ENCODE measurements at places on chromosomes 1 and 21.

DNA sequence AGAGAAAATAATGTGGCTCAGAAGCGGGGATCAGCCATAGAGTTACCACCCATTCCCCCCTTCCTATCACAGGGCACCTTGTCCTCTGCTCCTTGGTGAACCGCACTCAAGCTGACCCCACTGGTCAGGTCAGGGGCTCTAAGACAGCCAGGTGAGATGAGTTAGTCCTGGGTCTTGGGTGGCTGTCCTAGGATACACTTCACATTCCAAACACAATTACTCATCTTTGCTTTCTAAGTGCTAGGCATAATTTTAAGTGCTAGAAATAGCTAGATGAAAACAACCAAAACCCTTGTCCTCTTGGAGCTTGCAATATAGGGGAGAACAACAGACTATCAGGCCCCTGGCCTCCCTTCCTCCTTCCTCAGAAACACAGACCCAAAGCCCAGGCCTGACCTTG is 7.8 kb upstream of the MUTYH start:
- DNase-seq = no peak

- no peak for DNase-seq
Observed at GRCh38 chr1:173427146-173428054, 49.7 kb upstream of the PRDX6 start.

GRCh38 chr1:66503841-66504470 is 30.0 kb upstream of the SGIP1 start:
- no peak for DNase-seq

GRCh38 chr1:115238336-115239147 is 99.5 kb downstream of the NGF start:
- DNase-seq = no peak

GRCh38 chr1:16178596-16179497 is 23.0 kb upstream of the EPHA2 start:
- DNase-seq = no peak

DNA sequence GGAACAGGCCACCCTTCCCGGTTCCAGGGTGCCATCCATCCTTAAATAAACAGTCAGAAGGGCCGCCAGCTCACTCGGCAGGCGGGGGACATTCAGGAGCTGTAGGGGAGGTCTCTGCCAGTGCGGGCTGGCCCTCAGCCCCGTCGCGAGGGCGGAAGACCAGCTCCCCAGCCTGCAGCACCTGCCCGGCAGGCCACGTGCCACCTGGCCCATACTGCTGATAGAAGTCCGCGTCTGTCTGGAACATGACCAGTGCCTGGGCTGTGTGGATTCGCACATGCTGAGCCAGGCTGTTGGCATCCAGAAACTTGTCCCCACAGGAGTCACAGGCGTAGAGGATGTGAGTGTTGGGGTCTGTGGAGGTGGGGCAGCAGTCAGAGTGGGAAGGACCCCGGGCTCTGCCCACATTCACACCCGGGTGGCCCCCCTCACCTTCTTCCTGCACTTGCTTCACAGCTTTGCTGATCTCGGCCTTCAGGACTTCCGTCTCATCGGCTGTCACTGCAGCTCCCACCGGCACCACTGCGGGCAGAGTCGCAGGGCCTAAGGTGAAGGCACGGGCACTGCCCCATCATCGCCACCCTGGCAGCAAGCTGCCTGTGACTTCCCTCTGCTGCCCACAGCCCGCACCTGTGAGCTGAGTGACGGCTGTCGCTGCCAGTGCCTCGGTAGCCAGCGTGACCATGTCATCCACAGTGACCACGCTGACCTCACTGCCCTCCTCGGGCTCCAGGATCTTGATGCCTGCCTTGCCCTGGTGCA is 33.8 kb downstream of the ZBTB17 start:
- DNase-seq = no peak

DNA sequence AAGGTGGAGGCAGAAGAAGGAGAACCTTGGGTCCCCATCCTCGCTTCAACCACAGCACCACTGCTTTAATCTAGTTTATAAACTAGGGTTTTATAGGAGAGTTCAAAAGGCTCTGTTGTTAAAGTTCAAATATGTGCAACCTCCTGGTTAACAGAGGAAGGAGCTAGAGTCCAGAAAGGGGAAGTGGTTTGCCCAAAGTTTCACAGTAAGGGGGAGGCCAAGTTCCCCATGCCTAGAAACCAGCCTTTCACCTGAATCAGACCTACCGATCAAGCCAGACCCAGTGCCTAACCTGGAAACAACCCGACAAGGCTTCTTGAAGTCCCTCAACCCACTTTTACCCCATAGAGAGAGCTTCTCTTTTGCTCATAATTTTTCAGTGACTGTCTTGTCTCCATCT is 106.5 kb downstream of the PLPP3 start:
- DNase-seq = no peak

DNA sequence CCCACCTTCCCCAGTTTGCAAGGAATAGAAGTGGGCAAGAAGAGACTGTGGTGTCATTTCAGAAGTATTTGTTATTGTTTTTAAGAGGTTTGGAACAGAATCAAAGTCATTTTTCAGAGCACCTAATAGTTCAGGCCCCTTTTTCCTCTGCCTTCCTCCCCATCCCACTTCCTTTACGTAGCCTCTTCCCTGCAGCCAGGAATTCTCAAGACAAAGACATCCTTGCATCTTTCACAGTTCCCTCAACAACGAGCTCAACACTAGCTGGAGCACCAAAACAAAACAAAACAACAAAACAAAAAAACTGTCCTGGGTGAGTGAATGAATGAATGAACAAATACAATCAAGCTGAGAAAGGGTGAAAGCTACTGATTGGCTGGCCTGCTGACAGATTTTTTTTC is 7.0 kb downstream of the PALMD start:
- DNase-seq = no peak

GRCh38 chr1:81174052-81174451 is 626.7 kb upstream of the ADGRL2 start:
- DNase-seq = no peak

GRCh38 chr1:17412093-17412870 is 27.2 kb downstream of the RCC2 start:
- DNase-seq = no peak

- DNase-seq = no peak
Observed at GRCh38 chr1:48643193-48643592, 133.5 kb downstream of the BEND5 start.

GRCh38 chr1:157595356-157595755 is 2.5 kb downstream of the FCRL4 start:
- DNase-seq = no peak

GRCh38 chr1:2921970-2922686 is 99.1 kb upstream of the ACTRT2 start:
- DNase-seq = no peak

- no peak for DNase-seq
Observed at GRCh38 chr21:30072496-30072895, 94.1 kb downstream of the CLDN17 start.

GRCh38 chr1:2049718-2050431 is at the start of gene PRKCZ:
Gene PRKCZ, plus strand, starts transcription at chr1:2050411. Its CDS starts 220 bp downstream, at chr1:2050631.
- peak; percentile 66 for DNase-seq

- DNase-seq = no peak
Observed at GRCh38 chr1:87834941-87835340, 506.3 kb downstream of the LMO4 start.

DNA sequence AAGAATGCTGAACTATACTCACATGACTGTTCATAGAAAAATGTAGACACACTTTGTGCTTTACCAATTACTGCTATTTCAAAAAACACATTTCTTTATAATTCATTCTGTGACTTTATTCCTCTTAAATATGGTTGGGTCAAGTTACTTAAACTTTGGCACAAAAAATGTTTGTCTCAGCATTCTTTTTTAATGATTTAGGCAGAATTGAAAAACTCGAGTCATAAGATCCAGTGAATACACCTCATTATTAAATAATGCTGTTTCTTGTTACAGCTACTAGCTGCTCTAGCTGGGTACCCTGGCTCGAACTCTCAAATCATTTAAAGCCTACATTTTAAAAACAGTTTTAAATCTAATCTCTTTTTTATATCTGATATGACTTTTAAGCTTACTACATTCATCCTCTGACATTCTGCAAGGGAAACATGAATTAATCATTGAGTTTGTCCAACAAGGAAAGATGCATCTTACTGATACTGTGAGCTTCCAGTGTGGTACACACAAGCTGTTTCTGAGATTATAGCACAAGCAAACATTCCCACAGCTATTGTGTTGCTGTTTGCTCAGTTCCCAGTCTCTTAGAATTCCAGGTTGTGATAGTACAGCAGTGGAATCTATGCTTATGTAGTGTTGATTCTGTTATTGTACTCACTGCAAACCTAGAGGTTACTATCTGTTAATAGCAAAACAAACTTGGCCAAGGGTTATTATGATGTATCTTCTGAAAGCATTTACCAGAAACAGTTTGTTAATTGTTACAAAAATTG is 746.5 kb downstream of the USP25 start:
- DNase-seq = no peak

DNA sequence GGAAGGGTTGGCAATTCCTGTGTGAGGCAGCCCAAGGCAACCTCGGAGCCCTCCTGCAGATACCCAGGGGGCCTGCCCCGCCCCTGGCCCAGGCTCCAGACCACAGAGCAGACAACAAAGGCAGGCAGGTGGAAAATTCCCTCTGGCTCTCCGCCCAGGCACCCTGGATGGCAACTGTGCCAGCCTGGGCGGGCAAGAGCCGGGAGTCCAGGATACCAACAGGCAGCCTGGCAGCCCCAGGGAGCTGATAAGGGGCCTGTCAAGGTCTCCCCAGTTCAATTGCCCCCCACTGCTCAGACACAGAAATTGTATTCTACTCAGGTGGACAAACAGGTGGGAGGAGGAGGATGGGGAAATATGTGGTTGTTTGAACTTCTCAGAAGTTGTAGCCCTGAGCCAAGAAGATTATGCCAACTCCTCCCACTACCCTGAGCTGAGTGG is 15.4 kb upstream of the GPR37L1 start:
- DNase-seq = no peak

DNA sequence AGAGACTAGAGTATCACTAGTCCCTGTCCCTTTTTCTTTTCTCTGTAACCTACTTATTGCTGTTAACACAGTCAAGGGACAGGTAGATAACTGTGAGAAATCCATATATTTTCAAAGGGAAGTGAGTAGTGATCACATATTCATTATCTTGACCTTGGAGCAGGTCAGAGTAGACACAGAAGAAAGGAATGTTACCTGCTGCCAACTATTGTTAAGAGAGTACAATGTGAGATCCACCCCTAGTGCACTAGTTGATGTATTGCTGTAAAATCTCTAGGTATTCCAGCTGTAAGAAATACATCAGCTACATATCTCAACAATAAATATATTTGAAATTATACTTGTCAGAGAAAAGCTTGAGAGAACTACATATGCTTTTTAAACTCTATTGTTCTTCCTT is 68.7 kb upstream of the ADGRL2 start:
- DNase-seq = no peak

DNA sequence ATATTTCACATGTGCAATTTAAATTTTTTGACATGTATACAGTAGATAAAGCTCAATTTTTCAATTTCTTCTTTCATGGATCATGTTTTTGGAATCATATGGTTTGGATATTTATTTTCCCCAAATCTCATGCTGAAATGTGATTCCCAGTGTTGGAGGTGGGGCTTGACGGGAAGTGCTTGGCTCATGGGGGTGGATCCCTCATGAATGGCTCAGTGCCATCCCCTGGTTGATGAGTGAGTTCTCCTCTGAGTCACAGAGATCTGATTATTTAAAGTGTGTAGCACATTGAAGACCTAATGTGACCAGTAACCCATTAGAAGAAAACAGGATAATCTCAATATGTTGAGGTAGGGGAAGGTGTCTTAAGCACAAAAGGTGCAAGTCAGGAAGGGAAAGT is 9.1 kb upstream of the IFI16 start:
- peak; percentile 82 for DNase-seq

DNA sequence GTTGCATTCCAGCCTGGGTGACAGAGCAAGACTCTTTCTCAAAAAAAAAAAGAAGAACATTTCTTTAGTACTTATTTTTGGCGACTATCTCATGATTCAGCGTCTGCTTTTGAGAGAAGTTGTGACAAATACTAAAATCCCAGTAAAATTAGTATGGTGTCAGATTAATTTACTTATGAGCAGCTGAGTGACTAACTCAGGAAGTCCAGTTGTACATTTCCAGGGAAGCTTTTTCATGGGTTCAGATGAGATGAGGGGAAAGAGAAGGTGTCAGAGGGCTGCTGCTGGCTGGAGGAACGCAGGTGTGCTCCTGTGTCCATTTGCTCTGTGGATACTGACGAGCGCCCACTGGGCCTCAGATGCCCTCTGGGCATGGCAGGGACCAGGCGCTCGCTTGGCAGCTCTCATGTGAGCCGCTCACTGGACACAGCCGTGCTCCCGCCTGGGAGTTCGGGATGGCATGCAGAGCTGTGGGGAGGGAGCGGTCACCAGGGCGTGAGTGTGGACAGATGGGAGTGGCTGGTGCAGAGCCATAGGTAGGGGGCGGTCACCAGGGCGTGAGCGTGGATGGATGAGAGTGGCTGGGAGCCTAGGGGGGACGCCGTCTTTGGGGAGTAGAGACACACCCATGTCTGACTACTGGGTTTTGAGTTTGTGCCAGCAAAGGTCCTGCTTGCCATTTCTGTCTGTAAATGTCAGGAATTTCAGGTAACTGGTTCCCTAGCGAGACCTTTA is 55.0 kb downstream of the ADARB1 start:
- DNase-seq = no peak

- no peak for DNase-seq
Observed at GRCh38 chr1:211822677-211823407, 7.7 kb downstream of the LPGAT1 start.

DNA sequence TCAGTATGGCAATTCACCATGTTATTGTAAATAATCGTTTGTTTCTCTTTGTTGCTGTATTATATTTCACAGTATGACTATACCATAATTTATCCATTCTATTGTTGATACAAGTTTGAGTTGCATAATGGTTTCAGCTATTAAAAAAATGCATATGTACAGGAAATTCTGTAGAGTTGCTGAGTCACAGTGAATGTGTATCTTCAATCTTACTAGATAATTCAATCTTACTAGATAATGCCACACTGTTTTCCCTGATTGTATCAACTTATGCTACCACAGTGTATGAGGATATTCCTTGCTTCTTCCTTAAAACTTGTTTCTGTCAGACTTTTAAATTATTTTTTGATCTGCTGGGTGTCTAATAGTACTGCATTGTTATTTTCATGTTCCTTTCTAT is 3.5 kb upstream of the COA6 start:
- DNase-seq = no peak

GRCh38 chr1:227459326-227459841 is 104.0 kb upstream of the ZNF678 start:
- DNase-seq = no peak

- peak; percentile 29 for DNase-seq
Observed at GRCh38 chr21:41611966-41612606, 104.1 kb upstream of the TMPRSS2 start.

GRCh38 chr1:91700332-91700731 is 185.6 kb downstream of the TGFBR3 start:
- no peak for DNase-seq

All from femur (tissue), 1 donor.